ENCODE measurements at places on chromosomes 12 and 14.
A peak's percentile ranks its signal among the peaks of the same experiment; 100 is the strongest.

- DNase-seq = no peak
These were observed 525 bp upstream of the FAR2 start for GRCh38 chr12:29148596-29148910.

DNA sequence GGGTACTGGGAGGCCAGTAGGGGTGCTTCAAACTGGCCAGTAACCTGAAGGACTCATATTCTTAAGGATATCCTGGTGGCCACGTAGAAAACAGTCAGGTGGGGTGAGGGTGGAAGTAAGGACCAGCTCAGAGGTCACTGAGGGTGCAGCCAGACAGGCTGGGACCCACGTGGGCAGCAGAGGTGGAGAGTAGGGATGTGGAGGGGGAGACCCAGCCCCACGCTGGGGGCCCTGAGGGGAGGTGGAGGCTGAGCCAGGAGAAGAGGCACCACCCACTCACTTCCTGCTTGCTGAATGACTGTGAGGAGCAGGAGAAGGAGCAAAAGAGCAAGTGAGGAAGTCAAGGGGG is 12.6 kb upstream of the SERPINA3 start:
- DNase-seq = no peak

- DNase-seq = no peak
These were observed 8.0 kb downstream of the SNW1 start for GRCh38 chr14:77752799-77753516.

GRCh38 chr14:91277546-91278382 is 33.3 kb upstream of the GPR68 start:
- DNase-seq = no peak

DNA sequence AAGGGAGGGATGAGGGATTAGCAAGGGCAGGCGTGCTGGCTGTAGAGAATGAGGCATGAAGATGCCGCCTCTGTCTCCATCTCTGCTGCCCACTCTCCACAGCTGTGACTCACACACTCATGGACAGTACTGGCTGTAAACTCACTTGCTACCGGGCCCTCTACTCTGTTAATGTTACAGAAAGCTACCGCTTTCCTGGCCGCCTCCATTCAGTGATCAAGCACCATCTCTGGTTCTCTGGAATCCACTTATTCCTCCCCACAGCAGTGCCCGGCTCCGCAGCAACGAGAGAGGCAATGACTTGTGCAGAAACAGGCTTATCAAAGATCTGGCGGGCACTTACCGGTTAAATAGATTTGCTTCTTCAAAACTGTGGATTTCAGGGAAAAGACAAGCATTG is 34.8 kb downstream of the AMN start:
- no peak for DNase-seq

DNA sequence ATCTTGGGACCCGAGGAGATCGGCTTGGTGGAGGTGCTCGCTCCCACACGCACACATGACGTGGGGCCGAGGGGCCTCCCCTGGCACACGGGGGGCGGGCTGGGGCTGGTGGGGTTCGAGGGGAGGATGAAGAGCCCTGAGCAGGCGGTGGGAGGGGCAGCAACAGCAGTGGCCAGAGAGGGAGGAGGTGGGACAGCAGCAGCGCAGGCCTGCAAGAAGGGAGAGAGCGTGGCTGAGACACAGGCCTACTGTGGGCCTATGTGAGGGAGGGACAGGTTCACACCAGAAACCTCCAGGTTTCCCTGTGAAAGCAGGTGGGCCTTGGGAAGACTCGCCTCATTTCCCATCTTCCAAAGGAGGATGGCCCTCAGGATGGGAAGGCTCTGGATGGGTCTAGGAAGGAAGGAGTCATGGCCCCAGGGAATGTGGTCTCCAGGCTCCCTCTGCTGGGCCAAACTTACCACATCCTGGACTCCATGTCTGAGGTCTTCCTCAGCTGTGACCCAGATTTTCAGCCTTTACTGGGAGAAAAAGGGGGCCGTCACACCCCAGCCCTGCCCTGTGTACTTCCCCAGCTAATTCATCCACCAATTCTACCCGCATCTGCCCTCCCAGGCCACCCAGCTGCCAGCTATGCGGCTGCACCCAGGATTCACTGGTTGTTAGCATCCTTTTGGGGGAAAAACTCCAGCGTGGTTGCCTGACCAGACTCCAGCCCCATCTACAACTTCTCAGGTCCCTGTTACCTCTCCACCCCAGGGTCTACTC is 2.8 kb downstream of the PIANP start:
- peak; percentile 59 for DNase-seq

All from LoVo (cell line).